ENCODE measurements at places on chromosomes 13 and 19.

DNA sequence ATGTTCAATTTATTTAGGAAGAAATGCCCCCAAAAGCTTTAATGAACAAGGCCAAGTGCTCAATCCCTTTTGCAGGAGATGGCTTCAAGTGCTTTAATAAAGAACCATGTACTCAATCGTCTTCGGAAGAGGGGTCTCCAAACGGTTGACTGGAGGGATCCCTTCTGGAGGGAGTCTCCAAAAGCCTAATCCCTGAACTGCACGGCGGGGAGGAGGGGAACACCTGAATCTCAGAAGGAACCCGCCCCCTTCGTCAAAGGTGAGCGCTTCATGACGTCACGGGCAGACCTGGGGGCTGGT, 505 bp downstream of the PAF1 start:
- no peak for DNase-seq

- no peak for DNase-seq
Observed at GRCh38 chr19:3115916-3116602, 19.8 kb upstream of the GNA15 start.

- DNase-seq, result no peak
Observed at GRCh38 chr19:38691938-38692457, 44.5 kb downstream of the ACTN4 start.

GRCh38 chr13:106276876-106277275, 258.6 kb downstream of the EFNB2 start:
- DNase-seq, result no peak

- DNase-seq, result no peak
Observed at GRCh38 chr13:40385858-40386180, 280.6 kb downstream of the FOXO1 start.

DNA sequence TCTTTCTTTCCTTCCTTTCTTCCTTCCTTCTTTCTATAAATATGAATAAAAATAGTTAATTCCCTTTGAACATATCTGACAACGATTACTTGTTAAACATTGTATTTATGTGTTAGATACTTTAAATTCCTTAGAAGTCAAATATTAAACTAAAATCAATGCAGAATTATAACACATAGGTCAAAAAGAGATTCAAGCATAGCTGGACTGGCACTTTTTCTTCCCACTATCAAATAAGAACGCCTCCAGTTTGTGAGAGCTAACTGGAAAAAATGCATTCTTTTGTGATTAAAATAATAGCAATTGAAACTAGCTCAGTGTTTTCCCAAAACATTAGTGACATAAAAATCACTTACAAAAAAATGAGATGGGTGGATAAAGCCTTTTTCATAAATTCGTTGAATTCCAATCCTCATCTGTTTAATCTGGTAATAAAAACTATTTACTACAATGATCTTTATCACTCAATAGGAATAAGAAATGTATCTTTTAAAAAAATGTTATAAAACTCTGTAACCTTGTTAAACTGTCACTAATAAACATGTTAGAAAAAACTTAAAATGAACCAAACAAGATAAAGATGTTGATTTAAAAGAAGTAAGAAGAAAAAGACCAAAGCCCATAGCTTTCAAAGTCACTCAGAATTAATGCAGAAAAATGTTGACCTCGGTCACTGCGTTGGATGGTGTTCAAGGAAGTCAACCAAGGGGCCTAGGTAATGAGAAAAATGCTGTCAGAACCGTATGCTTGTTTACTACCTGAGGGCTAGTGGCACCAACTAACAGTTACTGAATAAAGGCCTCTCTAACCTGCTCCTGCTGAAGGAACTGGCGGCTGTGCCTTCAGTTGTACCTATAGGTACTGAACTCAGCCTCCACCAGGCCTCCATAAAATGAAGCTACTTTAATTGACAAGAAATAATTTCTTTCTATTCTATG, 1039.5 kb upstream of the SLC10A2 start:
- no peak for DNase-seq

DNA sequence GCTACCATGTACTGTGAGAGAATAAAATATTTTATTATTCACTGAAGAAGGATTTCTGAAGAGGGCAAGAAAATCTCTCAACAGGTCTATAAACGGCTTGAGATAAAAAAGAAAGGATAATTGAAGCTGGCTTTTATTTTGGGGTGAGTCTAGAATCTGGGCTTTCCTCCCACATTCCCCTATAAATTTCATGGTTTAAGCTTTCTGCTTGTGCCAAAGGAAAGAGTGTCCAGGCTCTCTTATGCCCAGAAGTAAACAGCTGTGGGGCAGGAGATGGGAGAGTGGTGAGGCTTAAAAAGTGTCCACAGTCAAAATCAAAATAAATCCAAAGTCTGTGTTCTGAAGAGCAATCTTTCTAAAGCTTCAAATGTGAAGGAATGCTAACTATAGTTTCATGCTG, 942.2 kb upstream of the MIR17HG start:
- no peak for DNase-seq

GRCh38 chr19:51460164-51460992, 2.1 kb upstream of the SIGLEC8 start:
- peak; percentile 80 for DNase-seq

DNA sequence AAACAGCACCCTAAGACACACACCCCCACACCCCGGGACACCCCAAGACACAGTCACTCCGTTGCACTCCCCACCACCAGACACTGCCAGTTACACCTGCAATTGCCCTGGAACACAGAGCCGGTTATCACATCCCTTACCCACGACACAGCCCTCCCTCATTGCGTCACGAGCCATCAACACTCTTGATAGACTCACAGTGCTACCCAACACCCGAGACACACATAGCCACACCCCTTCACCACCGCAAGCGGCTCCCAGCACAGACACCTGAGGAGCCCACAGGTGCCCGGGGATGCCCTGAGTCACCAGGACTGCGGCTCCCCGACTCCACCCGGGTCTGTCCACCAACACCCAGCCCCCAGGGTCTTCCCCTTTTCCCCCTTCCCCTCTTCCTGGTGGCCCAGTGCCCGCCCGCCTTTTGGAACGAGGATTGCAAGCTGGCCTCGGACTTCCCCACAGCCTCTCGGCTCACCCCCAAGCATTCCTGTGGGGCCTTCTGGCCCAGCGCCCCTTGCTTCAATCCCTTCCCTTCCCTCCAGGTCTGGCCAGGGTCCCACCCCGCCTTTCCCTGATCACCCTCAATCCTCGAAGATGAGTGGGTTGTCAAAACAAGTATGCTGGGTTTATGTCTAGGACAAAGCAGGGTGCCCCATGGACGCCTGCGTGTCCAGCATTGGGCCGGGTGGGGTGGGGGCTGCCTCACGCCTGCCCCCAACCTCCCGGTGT, 1.7 kb upstream of the PTGER1 start:
- DNase-seq, result peak; percentile 82

GRCh38 chr13:51612867-51613266, 28.6 kb downstream of the WDFY2 start:
- DNase-seq, result no peak

- DNase-seq, result no peak
Observed at GRCh38 chr13:37621811-37622361, 23.3 kb upstream of the POSTN start.

DNA sequence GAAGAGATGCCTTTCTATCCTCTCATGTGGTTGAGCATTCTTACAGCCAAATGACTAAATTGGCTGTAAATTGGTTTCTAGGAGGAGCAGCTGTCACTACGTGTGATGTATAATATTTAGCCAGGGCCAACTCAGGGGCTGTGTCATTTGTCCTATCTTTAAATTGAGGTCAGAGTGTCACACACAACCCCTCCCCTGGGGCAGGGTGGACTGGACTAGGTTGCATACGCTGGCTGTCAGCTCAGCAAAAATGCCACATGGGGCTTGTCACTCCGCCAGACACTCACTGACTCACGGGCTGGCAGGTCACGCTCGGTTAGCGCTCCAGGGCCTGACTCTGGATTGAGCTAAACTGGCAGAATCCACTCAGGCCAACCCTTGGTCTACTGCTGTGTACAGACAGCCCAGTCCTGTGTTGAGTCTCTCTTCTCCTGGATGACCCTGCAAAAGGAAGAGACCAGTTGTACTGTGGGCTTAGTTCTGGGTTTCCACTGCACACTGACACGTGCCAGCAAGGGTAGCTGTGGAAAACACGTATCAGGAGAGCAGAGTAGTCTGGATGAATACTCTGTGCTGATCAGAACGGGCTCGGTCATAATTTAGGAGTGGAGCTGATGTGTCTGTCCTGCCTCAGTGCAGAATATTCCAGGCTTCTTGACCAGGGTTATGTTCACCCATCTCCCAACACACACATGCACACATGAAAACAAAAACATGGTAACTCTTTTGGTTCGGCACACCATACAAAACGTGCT, 29.1 kb downstream of the SHISA2 start:
- no peak for DNase-seq

DNA sequence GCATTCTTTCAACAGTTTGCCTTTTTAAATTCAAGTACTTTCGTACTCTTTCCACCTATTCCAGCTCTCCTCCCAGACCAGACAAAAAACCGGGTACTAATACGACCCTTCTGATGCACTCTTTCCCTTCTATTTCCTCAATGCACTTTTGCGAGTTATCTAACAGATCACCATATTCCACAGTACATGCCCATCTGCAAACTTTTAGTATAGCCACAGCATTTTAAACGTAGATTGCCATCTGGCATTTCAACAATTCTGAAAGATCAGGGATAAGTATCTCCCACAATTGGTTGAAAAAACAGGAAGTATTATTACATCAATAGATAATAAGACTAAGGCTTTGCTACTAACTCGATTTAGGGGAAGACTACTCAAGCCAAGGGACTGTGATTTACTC, 31.5 kb downstream of the RBM26 start:
- DNase-seq, result peak; percentile 11

- no peak for DNase-seq
Observed at GRCh38 chr13:95235974-95236373, 65.3 kb downstream of the ABCC4 start.

DNA sequence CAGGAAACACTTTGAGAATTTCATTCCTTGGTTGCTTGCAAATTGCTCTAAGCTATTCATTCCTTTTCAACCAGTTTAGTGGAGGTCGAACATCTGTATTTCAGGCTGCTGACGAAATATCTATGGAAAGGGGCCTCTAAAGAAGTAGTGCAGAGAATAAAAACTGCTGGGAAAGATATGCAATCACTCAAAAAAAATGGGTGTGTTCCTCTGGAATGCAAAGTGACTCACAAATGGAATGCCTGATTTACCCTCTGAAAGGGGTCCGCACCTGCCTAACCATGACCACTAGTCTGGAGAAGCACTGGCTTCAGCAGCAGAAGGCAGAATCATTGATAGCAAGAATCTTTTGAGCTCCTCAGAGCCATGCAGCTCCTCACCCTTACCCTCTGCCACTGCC, 129.4 kb downstream of the PCDH9 start:
- no peak for DNase-seq

DNA sequence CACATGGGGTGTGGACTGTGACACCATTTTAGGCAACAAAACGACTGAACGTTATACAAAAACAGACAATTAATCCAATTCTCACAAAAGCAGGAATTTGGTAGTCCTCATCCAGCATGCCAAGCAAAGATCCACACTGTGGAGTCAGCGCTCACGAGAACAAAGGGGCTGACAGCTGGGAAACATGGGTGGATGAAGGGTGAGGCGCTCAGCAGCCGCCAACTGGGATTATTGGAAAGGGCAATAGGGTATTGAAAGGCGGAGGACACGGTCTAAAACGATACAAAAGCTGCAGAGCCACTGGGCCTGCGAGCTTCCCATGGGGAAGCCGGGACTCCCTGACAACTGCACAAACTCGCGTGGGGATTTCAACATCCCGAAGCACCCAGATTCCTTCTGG, 4.7 kb upstream of the ZNF813 start:
- DNase-seq, result no peak

DNA sequence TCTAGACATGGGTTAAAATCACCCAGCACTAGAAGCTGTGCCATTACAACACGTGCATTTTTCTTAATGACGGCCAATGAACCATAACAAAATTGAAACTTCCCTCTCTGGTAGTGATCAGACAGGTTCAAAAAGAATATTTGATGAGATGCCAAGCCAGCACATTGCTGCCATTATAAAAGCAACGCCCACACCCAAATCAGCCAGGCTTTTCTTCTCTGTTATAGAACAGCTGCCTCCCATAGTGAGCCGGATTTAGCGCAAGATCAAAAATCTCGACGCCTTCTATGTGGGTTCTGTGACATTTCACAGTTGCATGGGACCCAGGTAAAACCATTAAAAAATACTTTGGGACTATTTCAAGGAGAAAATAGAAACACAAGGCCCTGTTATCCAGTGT, 1158.0 kb downstream of the EFNB2 start:
- no peak for DNase-seq

DNA sequence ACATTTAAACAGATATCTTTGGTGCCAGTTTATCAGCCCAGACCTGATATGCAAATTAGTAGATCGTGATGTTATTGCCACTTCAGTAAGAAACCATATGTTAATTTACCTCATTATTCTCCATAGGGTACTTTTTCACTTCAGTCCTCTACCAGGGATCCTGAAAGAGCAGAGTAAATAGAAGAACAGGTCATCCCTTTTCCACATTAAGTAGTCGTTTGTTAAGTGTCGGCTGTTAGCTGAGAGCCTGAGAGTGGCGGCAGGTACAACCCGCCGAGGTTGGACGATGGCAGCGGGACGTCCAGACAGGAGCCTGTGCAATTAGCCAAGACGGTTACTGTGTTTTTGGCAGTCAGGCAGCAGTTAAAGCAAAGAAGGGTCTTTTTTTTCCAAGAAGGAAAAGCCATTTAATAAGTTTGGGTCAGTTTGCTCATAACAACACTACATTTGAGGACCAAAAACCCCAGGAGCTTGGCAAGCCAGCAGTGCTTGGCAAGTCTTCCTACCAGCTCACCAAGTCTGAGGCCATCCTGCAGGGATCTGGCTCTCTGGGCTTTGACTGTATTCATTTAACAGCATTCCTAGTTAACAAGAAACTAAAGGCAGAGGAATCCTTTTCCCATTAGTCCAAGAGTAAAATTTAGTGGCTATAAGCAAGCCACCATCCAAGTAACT, 231.8 kb downstream of the SHISA2 start:
- DNase-seq, result no peak

GRCh38 chr13:99357131-99357596, 50.0 kb upstream of the GPR183 start:
- no peak for DNase-seq

- DNase-seq, result no peak
Observed at GRCh38 chr13:40315416-40316064, 350.9 kb downstream of the FOXO1 start.

DNA sequence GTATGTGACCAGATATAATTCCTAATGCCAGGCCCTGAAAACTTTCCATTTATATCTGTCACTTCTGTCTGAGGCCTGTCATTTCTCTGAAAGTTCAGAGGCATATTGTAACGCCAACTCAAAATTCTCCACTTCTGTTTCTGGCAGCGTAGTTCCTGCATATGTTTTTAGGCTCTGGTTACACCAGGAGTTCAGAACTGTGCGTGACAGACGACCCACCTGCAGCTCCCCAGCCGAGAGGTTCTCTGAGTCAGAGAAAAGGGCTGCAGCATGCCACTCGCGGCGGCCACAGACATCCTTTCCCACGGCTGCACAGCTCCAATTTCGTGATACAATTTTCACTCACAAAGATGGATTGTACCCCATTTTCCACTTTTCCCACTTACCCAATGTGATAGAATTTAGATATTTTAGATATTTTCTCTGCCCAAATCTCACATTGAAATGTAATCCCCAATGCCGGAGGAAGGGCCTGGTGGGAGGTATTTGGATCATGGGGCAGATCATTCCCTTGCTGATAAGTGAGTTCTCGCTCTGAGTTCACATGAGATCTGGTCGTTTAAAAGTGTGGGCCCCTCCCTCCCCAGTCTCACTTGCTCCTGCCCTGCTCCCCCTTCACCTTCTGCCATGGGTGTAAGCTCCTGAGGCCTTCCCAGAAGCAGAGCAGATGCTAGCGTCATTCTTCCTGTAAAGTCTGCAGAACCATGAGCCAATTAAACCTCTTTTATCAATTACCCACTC, 308.1 kb downstream of the LIG4 start:
- no peak for DNase-seq

Data from MV-4-11 (cell line).